ENCODE measurements at places on chromosomes 1 and 21.

GRCh38 chr1:93503816-93504215 is 55.9 kb downstream of the FNBP1L start:
- DNase-seq, result no peak

DNA sequence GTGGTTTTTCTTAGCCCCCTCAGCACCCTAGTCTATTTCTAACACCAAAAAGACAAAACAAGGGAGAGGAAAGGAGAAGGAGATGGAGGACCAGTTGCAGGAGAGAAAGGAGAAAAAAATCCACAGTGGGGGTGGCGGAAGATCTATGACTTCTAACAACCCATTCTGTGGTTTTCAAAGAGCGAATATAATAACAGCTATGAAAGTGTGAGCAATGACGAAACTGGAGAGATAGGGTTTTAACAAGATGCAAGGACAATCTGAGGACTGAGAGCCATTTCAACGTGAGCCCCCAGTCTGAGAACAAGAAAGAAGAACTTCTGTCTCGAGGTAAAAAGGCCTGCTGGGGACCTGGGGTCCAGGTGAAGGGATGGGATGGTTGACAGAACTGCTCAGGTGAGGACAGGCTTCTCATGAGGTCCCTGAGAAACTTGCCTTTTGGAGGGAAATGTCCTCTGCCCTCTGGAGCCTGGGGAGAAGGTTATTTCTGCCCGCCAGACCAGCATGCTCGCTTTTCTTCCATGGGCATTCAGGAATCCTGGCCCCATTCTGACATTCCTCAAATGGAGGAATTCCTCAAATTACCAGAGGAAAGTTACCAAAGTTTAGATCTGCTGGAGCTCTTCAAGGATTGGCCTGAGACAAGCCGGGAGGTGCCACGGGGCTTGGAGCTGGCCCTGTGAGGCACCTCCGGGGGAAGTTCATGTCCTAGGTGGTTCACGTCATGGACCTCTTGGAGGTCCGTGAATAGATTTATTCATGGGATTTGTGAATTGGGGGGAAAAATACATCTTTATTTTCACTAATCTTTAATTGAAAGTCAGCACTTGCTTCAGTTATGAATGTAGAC is at the start of gene CD160:
Gene CD160, plus strand, starts transcription at position 270 of the 850 bp plus-strand sequence. CDS start 8,829 bp downstream, outside the sequence.
- no peak for DNase-seq

GRCh38 chr1:110056285-110056683 is 14.2 kb downstream of the ALX3 start:
- DNase-seq, result no peak

GRCh38 chr1:111488669-111489068 is 14.8 kb downstream of the ADORA3 start:
- DNase-seq, result no peak

GRCh38 chr21:40829791-40830190 is 17.2 kb downstream of the DSCAM start:
- DNase-seq, result no peak

- no peak for DNase-seq
Observed at GRCh38 chr1:47725511-47725991, 271.6 kb downstream of the TRABD2B start.

GRCh38 chr1:44406737-44407429 is 1.8 kb downstream of the RNF220 start:
- DNase-seq, result peak; percentile 59

DNA sequence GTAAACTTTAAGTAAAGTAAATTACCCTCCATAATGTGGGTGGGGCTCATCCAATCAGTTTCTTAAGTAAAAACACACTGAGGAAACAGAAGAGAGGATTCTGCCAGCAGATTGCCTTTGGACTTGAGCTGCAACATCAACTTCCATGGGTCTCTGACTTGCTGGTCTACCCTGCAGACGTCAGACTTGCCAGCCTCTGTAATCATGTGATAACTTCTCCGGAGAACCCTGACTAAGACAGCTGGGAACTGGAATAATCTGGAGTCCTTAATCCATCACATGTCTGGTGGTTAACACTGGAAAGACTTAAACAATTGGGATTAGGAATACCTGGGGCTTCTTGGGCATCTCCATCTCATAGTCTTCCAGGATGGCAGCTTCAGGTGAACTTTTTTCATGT is 13.2 kb upstream of the CEP350 start:
- no peak for DNase-seq

DNA sequence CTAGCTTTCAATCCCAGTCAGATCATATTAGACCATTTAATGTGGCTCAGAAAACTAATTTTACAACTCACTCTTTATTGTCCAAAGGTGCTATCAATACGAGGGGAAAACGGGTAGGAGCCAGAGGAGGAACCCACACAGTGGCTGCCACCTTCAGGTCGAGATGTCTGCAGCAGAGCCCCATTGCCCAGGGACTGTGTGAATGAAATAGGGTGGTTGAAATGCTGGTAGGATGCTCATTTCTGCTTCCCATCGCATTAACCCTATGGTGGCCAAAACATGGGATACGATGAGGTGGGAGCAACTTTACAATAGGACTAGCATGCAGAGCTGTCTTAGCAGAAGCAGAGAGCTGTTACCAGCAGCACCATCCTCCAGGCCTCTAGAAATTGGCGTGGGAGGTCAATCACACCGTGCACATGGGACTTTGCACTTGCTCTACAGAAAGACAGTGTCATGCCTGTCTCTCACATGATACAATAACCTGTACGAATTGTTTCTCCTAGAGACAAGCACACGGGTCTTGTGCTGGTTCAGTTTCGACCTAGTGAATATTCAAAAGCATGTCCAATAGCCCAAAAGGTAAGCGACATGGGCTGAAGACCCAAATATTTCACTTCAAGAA is 69.5 kb upstream of the DESI2 start:
- no peak for DNase-seq

GRCh38 chr1:99228153-99228552 is 36.1 kb upstream of the PLPPR4 start:
- no peak for DNase-seq

DNA sequence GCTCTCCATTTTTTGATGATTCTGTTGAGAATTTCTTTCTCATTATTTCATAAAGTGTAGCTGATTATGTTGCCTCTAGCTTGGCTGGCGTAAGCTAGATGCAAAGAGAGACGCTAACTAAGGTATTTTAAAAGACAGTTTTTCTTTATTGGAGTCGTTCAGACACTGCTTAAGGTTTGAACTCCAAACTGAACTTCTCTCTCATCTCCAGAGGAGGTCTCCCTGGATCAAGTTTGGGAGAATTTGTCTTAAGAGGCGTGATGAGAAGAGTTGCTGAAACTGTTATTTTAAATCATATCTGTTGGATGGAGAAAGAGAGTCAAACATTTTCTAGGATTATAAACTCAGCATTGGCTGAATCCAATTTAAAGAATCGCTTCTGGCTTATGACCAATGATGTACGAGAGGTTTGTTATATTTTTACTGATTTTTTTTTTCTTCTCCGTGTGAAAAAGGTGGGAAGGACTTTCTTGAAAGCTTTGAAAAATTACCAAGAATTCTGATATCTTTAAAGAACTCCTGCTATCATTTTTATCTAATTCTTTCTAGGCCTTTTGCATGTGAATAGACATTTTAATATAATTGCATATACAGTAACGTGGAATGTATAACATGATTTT is 34.0 kb downstream of the MAP3K7CL start:
- DNase-seq, result no peak

DNA sequence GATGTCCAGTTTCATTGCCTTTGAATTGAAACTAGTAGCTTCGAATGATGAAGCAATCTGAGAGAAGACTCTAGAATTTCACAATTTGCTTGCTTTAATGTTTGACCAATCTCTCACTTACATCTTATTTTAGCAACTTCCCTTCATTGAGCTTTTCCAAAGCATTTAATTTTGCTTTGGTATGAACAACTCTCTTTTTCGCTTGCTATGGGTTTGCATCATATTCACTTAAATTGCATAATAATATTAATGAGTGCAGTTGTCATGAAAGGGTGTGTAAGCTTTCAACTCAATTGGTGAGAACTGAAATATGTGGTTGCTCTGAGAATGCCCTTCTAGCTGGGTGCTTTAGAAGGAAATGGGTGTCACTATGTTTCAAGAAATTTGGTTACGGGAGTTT is 309.2 kb downstream of the HLX start:
- DNase-seq, result no peak

DNA sequence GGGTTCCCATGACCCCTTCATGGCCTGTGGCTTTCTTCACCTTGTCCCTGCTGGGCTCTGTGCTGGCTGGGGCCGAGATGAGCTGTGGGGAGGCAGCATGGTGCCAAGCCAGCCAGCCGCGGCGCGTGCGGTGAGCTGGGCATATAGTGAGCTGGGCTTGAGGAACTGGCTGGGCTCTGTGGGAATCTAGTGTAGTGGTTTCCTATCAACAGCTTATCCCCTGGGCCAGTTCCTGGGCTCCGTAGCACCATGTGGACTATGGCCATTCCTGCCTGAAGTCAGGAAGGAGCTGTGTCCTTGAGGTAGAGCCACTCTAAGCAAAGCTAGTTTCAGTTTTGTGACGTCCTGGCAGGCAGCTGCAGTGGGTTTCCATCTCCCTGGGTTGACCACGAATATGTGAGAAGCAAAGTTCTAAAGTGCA is 1.8 kb downstream of the NCMAP start:
- DNase-seq, result no peak

DNA sequence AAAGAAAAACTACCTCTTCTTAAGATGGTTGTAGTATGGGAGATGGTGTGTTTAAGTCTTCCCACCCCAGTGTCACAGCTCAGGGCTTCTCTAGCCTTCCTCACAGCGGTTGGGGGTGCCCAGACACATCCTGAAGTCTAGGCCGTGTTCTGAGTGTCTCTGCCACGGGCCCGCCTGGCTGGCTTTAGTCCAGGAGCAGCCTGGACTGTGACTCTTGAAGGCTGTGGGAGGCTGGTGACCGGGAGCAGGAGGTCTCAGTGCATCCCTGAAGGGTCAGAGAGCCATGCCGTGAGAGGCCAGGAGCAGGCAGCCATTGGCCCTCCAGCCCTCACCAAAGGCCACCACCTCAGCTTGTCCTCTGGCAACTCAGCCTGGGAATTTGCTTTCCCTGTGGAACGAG is 4.5 kb downstream of the EPHX1 start:
- DNase-seq, result no peak

- no peak for DNase-seq
Observed at GRCh38 chr21:43877936-43878575, 13.0 kb downstream of the AGPAT3 start.

DNA sequence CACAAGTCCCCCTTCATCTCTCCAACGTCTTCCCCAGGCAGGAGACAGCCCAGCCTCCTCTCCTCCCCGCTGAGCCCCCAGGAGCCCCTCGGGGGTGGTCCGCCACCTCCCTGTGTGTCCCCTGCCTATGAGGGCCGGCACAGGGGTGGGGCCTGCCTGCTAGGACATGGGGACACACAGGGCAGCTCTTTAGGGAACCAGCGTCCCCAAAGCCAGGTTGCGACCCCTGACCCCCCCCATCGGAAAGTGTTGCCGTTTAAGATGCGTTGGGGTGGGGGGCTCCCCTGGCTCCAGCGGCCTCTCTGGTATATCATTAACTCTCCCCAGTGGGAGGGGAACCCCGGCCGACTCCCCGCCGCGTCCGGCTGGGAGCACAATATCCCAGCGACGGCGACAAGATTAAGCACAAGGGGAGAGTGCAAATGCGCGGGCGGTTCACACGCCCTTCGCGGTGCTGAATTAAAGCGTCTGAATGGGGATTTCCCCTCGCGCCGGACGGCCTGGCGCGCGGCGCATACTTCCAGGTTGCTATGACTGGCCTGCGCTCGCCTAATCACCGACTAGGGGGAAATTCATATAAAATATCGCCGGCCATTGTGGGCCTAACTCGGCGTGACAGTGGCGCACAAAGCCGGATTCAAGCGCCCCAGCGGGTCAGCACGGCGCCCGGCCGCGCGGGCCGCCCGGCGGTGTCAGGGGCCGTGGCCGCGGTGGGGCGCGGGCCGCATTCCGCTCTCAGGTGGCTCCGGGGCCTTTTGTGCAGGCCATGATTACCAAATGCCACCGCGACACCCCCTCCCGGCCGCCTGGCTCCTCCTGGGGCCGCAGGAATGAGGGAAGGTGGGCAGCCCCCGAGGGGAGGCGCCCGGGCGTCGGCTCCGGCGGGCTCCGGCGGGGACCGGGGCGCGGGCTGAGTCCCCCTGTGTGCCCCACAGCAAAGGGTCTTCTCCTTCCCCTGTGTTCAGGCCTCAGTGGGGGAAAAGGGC is 30.9 kb downstream of the WNT3A start:
- peak; percentile 47 for DNase-seq

GRCh38 chr1:99447721-99448120 is 183.4 kb downstream of the PLPPR4 start:
- DNase-seq, result no peak

DNA sequence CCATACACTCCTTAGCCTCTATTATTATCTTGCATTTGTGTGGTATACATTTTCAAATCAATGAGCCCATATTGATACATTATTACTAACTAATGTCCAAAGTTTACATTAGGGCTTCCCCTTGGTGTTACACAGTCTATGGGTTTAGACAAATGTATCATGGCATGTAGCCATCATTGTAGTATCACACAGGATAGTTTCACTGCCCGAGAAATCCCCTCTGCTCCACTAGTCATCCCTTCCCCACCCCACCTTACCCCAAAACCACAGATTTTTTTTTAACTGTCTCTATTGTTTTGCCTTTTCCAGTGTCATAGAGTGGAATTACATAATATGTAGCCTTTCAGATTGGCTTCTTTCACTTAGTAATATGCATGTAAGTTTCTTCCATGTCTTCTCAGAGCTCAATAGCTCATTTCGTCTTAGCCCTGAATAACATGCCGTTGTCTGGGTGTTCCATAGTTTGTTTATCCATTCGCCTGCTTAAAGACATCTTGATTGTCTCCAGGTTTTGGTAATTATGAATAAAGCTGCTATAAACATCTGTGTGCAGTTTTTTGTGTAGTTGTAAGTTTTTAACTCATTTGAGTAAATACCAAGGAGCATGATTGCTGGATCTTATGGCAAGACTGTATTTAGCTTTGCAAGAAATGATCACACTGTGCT is 86.4 kb upstream of the LYST start:
- DNase-seq, result no peak

DNA sequence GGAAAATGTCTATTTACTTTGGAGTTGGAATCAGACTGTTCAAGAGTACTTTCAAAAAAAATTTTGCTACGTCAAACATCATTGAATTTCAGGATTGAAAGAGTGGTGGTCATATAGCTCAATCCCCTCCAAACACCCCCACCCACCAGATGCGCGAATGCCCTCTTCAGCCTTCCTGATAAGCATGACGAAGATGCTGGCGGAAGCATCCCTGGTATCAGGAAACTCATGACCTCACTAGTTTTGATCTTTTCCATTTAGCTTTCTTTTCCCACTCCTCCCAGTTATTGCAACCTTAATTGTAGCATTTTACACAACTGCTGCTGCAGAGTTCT is 104.4 kb downstream of the LEPR start:
- DNase-seq, result no peak

GRCh38 chr1:51615780-51616291 is 1.1 kb upstream of the OSBPL9 start:
- no peak for DNase-seq

- DNase-seq, result no peak
Observed at GRCh38 chr1:21313203-21313885, 23.1 kb upstream of the ECE1 start.

GRCh38 chr1:37169743-37170275 is 135.5 kb upstream of the GRIK3 start:
- no peak for DNase-seq

All from activated T-cell treated with anti-CD3 and anti-CD28 coated beads, Interleukin-2, amount 50 U/mL, for 24 hours (primary cell).